IgD-negative memory B cell (primary cell): ENCODE measurements at places on chromosomes 5 and 9. TPM values are rescaled to one million over a fixed set of nuclear protein-coding genes. Genes with fewer than 3 reads are reported as not detected.

SERF1A gene
- 2.2 TPM for polyA plus RNA-seq

TEX48 gene
- polyA plus RNA-seq, result not detected

HK3 gene
- polyA plus RNA-seq, result not detected

TYRP1 gene
- polyA plus RNA-seq, result not detected

NOXA1 gene
- 1.4 TPM for polyA plus RNA-seq
